Fibroblast of skin of back (primary cell): ENCODE measurements at places on chromosomes 2 and 18.

DNA sequence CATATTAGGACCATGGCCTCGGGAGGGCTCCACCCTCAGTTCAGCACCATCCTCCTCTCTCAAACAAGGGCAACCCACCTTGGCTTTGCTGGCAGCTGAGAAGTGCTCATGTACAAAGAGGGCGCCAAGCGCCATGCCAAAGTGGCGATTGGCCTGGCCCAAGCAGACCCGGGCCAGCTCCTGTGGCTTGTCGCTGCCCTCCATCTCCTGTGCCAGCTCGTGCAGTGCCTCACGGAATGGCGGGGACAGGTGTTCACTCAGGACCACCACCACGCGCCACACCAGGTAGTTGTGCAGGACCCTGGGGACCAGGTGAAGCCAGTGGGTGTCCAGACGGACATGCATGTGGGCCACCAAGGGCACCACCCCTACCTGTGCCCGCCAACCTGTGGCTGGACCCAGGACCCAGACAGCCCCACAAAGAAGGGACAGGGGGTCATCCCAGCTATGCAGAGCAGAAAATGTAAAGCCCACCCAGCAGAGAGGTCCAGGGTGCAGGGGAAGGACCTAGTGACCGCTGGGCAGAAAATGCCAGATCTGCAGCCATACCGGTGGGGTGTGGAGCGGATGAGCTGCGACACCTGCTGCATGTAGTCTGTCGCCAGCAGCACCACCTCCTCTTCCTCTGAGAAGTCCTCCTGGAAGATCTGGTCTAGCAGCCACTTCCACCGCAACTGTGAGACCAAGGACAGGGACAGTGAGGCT, 3.6 kb downstream of the ECEL1 start:
- DNase-seq: no peak

GRCh38 chr2:161625996-161626395, 1.8 kb downstream of the SLC4A10 start:
- DNase-seq: no peak

- no peak for DNase-seq
Observed at GRCh38 chr2:214104219-214104618, 306.6 kb upstream of the VWC2L start.

DNA sequence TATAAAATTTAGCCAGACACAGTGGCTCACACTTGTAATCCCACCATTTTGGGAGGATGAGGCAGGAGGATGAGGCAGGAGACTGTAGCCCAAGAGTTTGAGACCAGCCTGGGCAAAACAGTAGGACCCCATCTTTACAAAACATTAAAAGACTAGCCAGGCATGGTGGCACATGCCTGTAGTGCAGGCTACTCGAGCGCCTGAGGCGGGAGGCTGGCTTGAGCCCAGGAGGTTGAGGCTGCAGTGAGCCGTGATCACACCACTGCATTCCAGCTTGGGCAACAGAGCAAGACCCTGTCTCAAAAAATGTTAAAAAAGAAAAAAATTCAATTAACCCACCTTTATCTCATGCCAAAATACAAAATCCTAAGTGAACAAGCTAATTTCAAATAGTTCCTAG, 4.0 kb downstream of the REV1 start:
- no peak for DNase-seq

DNA sequence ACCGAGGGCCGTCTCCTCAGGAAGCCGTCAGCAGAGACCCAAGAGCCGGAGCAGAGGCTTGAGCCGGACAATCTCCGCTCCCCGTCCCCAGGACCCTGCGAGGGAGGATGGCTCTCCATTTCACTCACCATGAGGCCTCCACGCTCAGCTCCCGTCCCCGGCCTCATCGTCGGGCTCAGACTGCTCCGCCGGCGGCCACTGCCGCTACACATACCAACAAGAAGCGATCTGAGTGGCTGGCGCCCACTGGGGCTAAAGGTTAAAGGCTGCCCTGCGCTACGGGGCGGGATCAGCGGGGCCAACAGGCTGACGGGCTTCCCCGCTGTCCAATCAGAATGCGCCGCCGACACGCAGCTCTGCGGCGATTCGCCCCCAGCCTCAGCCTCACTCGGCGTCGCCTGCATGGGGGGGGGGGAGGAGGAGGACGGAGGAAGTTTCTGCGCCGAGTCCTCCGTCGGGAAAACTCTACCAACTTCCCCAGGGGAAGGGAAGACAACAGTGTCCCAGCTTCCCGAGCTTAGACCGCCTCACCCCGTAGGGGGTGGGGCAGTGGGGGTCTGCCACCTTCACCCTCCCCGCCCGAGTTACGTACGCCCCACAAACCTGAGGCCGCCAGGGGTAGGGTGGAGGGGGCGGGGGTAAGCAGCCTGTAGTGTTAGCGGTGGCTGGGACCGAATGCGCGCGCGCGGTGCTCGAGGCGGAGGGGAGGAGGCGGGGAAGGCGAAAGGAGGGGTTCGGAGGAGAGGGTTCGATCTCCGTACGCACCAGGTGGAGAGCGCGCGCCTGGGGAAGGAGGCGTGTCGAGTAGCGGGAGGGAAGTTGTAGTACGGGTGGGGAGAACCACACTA, at the start of gene PRPF40A:
PRPF40A (minus strand) TSS at position 234 of the 848 bp plus-strand sequence; CDS start at position 212, 22 bp downstream.
- DNase-seq: peak; percentile 97

DNA sequence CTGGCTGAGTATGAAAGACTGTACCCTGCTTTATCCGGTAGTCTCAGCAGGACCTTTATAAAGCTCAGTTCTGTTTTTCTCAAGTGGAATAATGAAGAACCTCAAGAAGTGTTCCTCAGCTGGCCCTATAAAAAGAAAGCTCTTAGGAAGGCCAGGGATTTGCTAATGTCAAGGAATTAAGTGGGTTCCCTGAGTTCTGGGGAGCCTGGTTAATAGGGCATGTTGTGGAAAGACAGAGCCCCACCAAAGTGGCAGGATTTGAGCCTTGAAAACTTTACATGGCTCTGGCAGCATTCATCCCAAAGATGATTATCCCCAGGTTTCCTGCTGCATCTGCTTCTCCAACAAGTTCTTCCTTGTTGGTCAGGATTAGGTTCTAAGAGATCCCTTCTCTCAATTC, 6.9 kb upstream of the DYSF start:
- no peak for DNase-seq

DNA sequence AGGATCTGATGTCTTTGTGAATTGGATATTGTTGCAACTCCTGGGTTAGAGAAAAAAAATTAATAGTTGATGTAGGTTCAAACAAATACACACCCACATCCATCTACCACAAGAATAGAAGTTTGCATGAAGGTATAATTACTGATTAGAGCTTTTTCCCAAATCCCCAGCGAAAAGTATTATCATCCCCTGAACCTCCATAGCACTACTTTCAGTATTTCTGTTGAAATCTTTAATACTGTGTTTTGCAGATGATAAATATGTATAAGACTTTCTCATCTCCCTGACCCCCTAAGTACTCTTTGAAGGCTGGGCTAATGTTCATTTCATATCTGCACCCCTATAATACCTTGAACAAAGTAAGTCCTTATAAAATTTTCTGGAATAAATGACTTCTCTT, 6.4 kb downstream of the FN1 start:
- DNase-seq: no peak

- DNase-seq: no peak
Observed at GRCh38 chr2:128832946-128833663, 514.4 kb upstream of the HS6ST1 start.

DNA sequence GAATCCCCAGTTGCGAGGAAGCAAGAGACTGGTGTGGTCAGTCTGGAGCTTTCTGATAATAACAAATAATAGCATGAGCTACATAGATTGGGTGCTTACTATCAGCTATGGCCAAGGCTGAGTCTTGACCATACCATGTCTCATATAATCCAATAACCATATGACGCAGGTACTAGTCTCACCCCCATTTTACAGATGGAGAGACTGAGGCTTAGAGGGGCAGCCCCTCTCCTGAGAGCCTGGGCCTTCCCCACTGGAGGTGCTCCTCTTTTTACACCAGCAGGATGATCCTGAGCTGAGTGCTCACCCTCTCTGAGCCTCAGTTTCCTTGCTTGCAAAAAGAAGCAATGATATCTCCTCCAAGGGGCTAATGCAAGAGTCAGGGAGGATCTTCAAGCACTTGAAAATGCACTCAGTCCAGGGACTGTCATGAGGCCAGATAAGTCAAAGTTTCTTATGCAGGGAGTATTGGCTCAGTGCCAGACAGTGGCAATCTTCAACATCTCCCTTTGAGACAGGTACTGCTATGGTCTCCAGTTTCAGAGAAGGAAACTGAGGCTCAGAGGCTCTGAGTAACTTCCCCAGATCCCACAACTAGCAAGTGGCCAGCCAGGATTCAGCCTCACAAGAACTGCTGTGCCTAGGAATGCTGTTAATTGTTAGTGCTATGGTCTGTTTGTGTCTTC, 149.7 kb downstream of the TFCP2L1 start:
- no peak for DNase-seq

DNA sequence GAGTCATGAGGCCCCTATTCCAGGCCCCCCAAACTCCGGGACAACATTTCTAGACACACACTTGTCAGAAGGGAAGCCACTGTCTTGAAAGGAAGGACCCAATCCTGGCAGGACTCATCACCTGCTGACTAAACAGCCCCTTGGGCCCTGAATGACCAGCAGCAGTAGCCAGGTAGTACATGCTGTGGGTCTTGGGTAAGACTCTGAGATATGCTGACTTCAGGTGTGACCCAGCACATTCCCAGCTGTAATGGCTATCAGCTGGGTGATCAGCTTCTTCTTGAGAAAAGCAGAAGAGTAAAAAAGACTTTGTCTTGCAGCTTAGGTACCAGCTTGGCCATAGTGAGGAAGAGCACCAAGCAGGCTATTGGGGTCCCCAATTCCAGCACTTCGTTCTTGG, 35.6 kb downstream of the CLHC1 start:
- no peak for DNase-seq

- no peak for DNase-seq
Observed at GRCh38 chr2:181988154-181988924, 2.7 kb downstream of the PPP1R1C start.

DNA sequence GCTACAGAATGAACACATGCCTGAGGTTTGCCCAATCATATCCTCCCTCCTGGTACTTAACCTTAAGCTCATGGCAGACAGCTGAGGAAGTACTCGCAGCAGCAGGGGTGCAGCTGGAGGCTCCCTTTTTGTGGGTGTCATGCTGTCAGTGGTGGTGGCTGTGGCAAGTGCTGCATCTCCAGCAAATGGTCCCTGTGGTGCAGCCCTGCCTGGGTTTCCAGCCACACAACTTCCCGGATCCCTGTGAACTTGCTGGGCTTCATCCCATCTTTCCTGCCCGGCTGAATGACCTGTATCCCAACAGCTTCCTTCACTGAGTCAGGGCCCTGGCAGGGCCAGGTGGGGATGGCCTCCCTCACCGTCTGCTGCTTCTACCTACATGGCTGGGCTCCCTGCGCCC, 5.0 kb downstream of the TMEM185B start:
- DNase-seq: no peak

DNA sequence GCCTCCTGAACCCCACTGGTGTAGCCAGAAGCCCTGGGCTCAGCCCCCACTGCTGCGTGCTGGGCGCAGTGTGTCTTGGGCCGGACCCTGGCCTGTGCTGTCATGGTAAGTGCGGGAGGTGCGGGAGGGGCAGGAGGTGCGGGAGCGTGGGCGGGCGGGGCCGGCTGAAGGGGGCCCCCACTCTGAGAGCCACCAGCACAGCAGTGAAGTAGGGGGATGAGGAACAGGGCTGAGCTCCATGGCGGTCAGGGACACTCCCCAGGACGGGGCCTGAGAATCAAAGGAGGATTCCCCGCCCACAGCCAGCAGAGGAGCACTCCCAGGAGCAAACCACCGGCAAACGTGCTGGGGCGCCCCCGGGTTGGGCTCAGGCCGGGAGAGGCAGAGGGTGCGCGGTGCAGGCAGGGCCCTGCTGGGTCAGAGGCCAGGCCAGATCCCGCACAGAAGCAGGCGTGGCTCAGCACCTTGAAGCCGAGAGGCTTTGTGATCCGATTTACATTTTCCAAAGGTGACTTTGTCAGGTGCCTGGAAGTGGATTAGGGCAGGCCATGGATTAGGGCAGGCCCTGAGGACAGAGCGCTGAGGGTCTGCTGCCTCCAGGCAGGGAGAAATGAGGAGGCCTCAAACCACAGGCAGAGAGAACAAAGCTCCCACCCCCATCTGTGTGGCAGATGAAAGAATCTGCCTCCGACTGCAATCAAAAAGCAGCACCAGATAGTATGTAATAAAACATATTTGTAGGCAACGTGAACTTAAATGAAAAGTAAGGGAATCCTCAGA, 152.0 kb upstream of the RAB6C start:
- no peak for DNase-seq

GRCh38 chr2:3911882-3912455, 208.6 kb downstream of the DCDC2C start:
- DNase-seq: no peak

- no peak for DNase-seq
Observed at GRCh38 chr18:9901377-9901776, 12.4 kb upstream of the VAPA start.

DNA sequence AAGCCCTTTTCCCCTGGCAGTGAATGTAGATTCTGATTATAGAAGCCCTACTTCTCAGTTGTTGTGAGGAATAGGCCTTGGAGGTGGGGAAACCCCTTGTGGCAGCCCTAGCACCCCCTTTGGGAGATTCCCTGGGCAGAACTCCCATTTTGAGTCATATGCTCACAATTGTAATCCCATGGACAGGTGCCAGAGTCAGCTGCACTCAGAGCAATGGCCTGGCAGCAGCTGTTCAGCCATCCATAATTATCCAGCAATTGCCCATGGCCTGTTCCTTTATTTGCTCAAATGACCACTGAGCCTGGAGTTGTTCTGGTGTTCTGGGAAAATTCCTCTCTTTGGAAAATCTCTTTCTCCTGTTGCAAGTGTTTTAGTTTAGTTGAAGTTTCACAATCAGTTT, 71.7 kb downstream of the PTRHD1 start:
- peak; percentile 62 for DNase-seq

- DNase-seq: peak; percentile 39
Observed at GRCh38 chr2:138373993-138374408, 127.6 kb upstream of the SPOPL start.
